ENCODE measurements at places on chromosomes 12 and 14.

GRCh38 chr12:118842866-118843265 lies 138.5 kb upstream of the SRRM4 start:
- no peak for DNase-seq

- no peak for DNase-seq
These were observed 398.8 kb downstream of the C12orf75 start for GRCh38 chr12:105729181-105729771.

DNA sequence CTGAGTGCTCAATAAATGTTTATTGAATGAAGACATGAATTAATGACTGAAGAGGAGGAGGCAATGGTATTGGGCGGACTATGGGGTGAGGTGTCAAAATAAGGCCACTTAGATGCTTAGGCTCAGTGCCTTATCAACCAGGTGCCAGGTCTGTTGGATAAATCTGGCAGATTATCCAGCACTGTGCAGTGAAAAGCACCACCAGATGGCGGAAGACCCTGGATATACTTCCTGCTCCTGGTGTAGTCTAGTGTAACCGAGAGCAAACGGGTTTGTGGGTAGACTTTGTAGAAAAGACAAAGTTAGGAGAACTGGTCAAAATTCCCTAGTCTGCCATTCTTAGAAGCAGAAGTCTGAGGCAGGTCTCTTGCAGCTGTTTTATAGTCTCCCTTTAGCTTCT lies 306.3 kb downstream of the ATP23 start:
- DNase-seq, result no peak

DNA sequence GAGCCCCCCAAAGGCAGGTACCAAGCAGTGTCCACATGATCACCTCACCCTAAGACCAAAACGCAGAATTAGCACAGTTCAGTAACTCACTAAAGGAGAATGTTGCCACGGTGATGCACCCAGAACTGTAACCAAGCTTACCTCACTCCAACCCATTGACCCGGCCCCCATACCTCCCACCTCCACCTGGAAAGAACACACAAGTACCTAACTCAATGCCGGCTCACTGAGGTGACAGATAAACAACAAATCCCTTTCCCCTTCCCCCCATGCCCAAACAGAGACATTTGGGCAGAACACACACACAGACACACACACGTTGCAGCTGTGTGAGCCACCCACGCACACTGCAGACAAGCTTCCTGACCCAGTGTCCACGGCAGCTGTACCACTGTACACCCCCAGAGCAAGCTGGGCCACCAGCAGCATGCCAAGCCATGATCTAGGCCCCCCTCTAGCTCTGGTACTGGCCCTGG lies 1.3 kb downstream of the RAPGEF3 start:
- DNase-seq, result no peak

DNA sequence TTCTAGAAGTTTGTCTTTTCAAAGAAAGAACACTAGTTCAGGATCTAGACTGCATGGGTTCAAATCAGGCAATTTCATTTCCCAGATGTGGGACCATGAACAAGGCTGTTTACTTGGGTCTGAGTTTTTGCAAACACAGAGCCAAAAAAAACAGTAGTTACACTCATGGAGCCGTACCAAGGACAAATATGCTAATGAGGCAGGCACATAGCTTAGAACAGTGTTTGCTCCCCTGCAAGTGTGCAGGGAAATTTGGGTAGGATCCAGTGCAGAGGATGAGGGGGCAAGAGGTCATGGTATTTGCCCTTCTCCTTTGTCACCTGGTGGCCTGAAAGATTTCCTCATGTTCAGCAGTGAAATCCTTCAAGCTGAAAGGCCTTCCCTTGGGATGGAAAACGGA lies 860.4 kb downstream of the VRK1 start:
- DNase-seq, result no peak

GRCh38 chr14:79997509-79998208 lies 213.6 kb downstream of the DIO2 start:
- no peak for DNase-seq

DNA sequence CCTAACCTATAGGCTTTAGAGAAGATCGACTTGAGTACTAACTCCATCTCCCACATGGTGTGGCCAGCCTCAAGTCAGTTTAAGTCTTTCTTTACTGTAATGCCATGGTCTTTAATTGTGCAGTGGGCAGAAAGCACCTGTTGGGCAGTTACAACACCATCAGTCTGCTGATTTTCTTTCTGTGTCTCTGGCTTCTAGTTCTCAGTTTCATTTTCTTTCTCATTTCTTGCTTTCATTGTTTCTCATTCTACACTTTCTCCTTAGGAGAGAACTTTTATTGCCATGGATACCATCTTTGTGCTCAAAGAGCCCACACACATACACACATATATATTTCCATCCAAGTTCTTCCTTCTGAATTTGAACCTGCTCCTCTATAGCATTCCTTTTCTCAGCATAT lies 96.1 kb upstream of the SLC16A7 start:
- DNase-seq, result no peak

GRCh38 chr12:131471271-131471905 lies 239.5 kb upstream of the SFSWAP start:
- no peak for DNase-seq

- no peak for DNase-seq
These were observed 1251.0 kb upstream of the USP15 start for GRCh38 chr12:61009192-61009591.

- no peak for DNase-seq
These were observed 80.0 kb upstream of the PTPRQ start for GRCh38 chr12:80364056-80364455.
